T-helper 2 cell treated with Interferon-gamma antibody and Interleukin-4, amounts not matched to agents 100 ng/mL and 5 ng/mL, for 36 hours (primary cell): ENCODE measurements at places on chromosomes 7 and 10. TPM values are rescaled to one million over a fixed set of nuclear protein-coding genes. Genes with fewer than 3 reads are reported as not detected.

PKD2L1 gene
- 0.14 and 0.20 TPM in 2 replicates for total RNA-seq

TRIM50 gene
- not detected in 2 replicates for total RNA-seq

NUTM2B gene
- total RNA-seq, result 1.5 and 1.7 TPM in 2 replicates

MYH16 gene
- total RNA-seq, result not detected in 2 replicates

PPP1R3C gene
- not detected in 2 replicates for total RNA-seq

CRYGN gene
- total RNA-seq, result not detected in 2 replicates

CLCN1 gene
- 0.09 TPM in 1 of 2 replicates, not detected in the other for total RNA-seq
